ENCODE measurements at places on chromosomes 2 and 18. TPM values are rescaled to one million over a fixed set of nuclear protein-coding genes. Genes with fewer than 3 reads are reported as not detected.

DNA sequence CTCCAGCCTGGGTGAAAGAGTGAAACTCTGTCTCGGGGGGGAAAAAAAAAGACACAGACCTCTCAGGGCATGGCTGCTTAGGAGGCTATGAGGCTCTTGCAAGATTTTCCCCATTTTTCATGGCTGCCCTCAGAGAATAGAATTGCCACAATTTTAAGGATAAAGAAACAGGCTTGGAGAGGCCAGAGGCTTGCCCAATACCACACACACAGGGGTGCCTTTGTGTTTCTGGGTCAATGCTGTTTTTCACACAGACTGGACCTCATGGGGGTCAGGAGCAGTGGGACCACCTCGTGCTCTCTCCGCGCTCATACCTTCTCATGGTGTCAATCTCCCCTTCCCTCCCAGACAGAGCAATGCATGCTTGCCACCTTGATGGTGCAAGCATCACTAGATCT is 65.4 kb upstream of the ST3GAL5 start:
- H3K36me3 ChIP-seq = no peaks in the 10 kb centered on the region
- H3K27me3 ChIP-seq = no peaks in the 10 kb centered on the region
- H3K27ac ChIP-seq = no peak overlapping the region
- H3K4me3 ChIP-seq = no peak overlapping the region
- peaks cover 10% of the 10 kb centered on the region for H3K4me1 ChIP-seq

GRCh38 chr2:34492561-34493455 is 893.7 kb upstream of the FAM98A start:
- H3K4me1 ChIP-seq = no peaks in the 10 kb centered on the region
- H3K27ac ChIP-seq = no peak overlapping the region
- DNase-seq = no peak
- no peaks in the 10 kb centered on the region for H3K36me3 ChIP-seq

- no peak overlapping the region for H3K4me3 ChIP-seq
- H3K27me3 ChIP-seq = no peaks in the 10 kb centered on the region
- no peaks in the 10 kb centered on the region for H3K4me1 ChIP-seq
- H3K27ac ChIP-seq = peak overlapping the region; percentile 42
- DNase-seq = no peak
Observed at GRCh38 chr2:38185012-38185491, 109.1 kb upstream of the CYP1B1 start.

CD207 gene
- not detected for total RNA-seq

- no peaks in the 10 kb centered on the region for H3K36me3 ChIP-seq
- peak overlapping the region; percentile 70 for H3K27ac ChIP-seq
- no peaks in the 10 kb centered on the region for H3K27me3 ChIP-seq
- no peak for DNase-seq
- H3K4me3 ChIP-seq = no peak overlapping the region
Observed at GRCh38 chr18:55300936-55301531, 287.0 kb downstream of the TCF4 start.

DNA sequence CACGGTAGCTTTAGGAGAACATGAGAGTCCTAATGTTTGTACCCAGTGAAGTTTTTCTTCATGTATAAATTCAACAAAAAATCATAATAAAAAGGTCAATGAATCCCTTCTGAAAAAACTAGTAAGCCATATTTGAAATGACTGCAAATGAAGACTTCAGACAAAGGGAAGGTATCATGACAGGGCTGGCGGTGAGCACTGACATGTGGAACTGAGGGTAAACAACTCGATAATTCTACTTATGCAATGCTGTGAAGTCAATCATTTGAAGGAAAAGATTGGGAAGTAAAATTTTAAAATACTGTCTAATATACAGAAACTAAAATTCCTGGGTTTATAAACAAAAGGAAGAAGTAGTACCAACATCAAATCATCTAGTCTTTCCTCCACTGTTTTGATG is 190.2 kb upstream of the COPS8 start:
- H3K4me3 ChIP-seq = no peak overlapping the region
- H3K4me1 ChIP-seq = no peaks in the 10 kb centered on the region
- H3K27me3 ChIP-seq = no peaks in the 10 kb centered on the region
- no peak overlapping the region for H3K27ac ChIP-seq
- no peaks in the 10 kb centered on the region for H3K36me3 ChIP-seq

DNA sequence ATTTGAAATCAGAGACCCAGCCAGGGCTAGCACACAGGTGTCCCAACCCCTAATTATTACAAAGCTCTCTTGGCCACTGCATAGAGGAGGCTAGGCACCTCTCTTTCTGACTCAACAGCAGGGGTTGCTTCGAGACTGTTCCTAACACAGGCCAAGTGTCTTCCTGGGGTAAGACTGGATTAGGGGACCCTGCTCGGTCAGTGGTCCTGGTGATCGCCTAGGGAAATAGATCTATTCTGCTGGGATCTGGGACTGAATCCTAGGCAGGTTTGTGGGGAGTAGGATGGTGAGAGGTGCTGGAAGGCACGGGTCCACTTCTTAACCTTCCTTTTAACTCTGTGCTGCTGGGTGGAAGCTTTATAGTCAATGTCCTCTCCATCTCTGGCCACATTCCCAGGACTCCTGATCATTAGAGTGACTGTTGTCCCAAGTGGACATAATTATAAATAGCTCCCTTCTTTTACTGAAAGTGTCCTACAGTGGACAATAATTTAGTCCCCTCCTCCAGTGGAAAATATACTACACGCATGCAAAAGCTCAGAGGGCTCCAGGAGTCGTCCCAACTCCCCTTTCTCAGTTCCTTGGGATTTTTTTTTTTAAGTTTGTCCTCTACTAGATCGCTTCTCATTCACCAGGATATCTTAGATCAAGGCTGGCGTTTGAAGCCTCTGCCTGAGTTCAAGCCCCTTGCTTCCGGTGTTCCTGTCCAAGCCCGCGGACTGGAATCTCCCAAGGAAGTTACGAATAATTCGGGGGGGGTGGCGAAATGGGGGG is 1.3 kb upstream of the TRIB2 start:
- H3K4me1 ChIP-seq = peaks cover 20% of the 10 kb centered on the region
- H3K4me3 ChIP-seq = peak overlapping the region; percentile 95
- H3K27me3 ChIP-seq = no peaks in the 10 kb centered on the region
- peak overlapping the region; percentile 95 for H3K27ac ChIP-seq
- no peak for DNase-seq
